ENCODE measurements at places on chromosomes 5 and 9. TPM values are rescaled to one million over a fixed set of nuclear protein-coding genes. Genes with fewer than 3 reads are reported as not detected.

Gene RGS14
- 12.2 TPM for total RNA-seq

Gene CDH9
- 0.25 TPM for total RNA-seq

Gene PTPRD
- total RNA-seq = 10.4 TPM

Gene MARCOL
- not detected for total RNA-seq

Gene NUDT2
- 30.6 TPM for total RNA-seq

Gene RELL2
- total RNA-seq = 4.6 TPM

Gene CYSRT1
- 2.9 TPM for total RNA-seq

Gene ANP32B
- 9.9 TPM for total RNA-seq

Gene CREB3
- 47.8 TPM for total RNA-seq

Gene AHRR
- 0.33 TPM for total RNA-seq

Gene ZNF462
- 25.7 TPM for total RNA-seq
